ENCODE measurements at places on chromosomes 6 and 20. TPM values are rescaled to one million over a fixed set of nuclear protein-coding genes. Genes with fewer than 3 reads are reported as not detected.

GRCh38 chr6:44312901-44313788, at the start of gene AARS2:
Gene AARS2, minus strand, starts transcription at chr6:44313347. Its CDS starts 24 bp downstream, at chr6:44313323.
- H3K4me1 ChIP-seq: peaks cover 6% of the 10 kb centered on the region
- H3K27me3 ChIP-seq: peaks cover 14% of the 10 kb centered on the region
- peak within 1 kb of the TSS; percentile 73 for H3K4me3 ChIP-seq
- H3K27ac ChIP-seq: peak within 1 kb of the TSS; percentile 20
- H3K36me3 ChIP-seq: peaks cover 39% of the 10 kb centered on the region

PBOV1 gene
- total RNA-seq: not detected

DNA sequence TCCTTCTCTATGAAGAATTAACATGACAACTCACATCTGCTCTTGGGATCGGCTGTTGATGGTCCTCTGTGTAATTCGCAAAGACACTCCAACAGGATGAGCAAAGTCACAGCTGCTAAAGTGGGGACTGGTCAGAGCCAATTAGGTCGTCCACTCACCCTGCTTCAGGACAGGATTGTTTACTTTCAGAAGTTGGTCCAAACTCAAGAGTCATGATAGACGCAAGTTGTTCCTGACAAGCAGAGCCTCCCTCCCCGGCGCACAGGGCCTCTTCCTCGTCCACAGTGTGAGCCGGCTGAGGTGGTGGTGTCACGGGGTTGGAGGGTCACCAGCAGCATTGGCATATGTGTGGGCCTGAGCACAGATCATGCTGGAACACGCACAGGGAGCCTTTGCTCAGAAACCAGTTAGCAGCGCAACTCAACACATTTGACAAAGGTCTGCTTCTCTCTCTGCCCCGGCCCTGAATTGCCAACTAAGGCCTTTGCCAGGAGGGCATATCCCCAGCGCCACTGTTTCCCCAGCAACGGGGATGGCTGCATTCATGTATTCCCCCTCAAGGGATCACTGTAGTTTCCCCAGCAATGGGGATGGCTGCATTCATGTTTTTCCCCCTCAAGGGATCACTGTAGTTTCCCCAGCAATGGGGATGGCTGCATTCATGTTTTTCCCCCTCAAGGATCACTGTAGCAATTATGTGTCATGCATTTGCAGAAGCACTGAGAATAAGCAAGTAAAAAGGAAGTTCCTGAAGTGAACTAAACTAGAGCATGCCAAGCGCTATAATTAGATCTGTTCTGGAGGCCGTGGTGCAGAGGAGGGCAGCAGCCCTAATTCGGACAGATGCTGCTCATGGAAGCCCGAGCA, 111.7 kb downstream of the THBS2 start:
- no peak for DNase-seq
- no peak overlapping the region for H3K27ac ChIP-seq
- peaks cover 15% of the 10 kb centered on the region for H3K4me1 ChIP-seq
- no peaks in the 10 kb centered on the region for H3K36me3 ChIP-seq
- no peaks in the 10 kb centered on the region for H3K27me3 ChIP-seq

AVP gene
- total RNA-seq: not detected

REM1 gene
- not detected for total RNA-seq

DNA sequence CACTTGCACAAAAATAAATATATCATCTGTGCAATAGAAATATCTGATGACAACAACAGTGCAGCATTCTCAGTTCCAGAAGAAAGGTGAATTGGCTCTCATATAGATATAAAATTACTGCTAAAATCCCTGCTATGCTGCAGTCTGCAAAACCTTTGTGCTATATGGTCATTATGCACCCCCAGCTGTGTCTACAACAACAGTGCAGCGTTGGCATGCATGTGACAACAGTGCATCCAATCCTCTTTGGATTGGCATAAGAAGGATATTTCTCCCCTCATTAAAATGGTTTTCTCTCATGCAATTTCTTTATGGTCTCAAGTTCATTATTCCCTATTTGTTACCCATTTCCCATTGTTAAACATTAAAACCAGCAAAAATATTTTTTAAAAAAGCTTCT, 23.1 kb downstream of the OR2B6 start:
- no peak overlapping the region for H3K27ac ChIP-seq
- H3K27me3 ChIP-seq: no peaks in the 10 kb centered on the region
- H3K4me3 ChIP-seq: no peak overlapping the region

GRCh38 chr6:37180075-37180474, 10.1 kb downstream of the PIM1 start:
- no peak for DNase-seq
- peaks cover 17% of the 10 kb centered on the region for H3K36me3 ChIP-seq
- no peak overlapping the region for H3K27ac ChIP-seq
- no peaks in the 10 kb centered on the region for H3K27me3 ChIP-seq
- H3K4me1 ChIP-seq: no peaks in the 10 kb centered on the region

DAAM2 gene
- 0.29 TPM for total RNA-seq

GRCh38 chr20:30811885-30812671, 445.4 kb upstream of the DEFB115 start:
- H3K27me3 ChIP-seq: no peaks in the 10 kb centered on the region
- no peak overlapping the region for H3K27ac ChIP-seq
- H3K4me3 ChIP-seq: no peak overlapping the region
- H3K36me3 ChIP-seq: no peaks in the 10 kb centered on the region

ZNF391 gene
- not detected for total RNA-seq

PRKN gene
- not detected for total RNA-seq

GRCh38 chr20:40946451-40946850, 82.2 kb upstream of the TOP1 start:
- no peaks in the 10 kb centered on the region for H3K27me3 ChIP-seq
- no peaks in the 10 kb centered on the region for H3K36me3 ChIP-seq
- H3K4me3 ChIP-seq: no peak overlapping the region
- no peaks in the 10 kb centered on the region for H3K4me1 ChIP-seq

DNA sequence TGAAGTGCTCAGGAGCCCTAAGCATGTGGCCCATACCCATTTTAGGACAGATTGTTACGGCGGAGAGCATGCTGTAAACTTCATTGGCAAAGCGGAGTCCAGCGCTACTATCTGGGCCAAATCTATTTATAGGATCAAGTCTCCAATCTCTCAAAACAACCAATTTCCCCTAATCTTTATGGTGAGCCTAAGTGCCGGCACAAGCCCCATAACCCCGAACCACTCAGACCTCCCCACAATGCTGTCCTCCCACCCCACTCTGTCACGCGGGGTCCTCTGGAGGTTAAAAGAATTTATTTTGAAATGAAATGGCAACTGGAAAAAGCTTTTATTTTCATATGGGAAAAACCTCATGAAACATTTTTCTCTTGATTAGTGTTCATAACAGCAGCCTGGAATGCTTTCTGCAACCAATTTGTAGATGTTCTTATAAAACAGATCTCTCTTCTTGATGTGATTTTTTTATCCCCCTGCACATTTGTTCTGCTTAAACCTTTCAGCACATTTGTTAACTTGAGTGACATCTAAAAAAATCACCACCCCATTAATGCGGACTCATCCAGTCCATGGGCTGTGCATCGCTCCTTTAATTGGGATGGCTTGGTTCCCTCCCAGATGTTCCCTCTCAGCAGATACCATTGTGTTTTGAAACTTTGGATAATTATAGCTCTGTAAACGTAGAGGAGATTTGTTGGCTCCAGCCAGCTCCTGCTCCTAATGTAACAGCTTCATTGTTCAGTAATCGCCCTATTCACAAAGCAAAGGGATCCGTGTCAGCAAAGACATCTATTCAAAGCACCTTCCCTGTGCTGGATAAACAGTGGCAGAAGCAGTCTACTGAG, 323.6 kb downstream of the CD83 start:
- no peaks in the 10 kb centered on the region for H3K27me3 ChIP-seq
- H3K4me3 ChIP-seq: no peak overlapping the region
- no peaks in the 10 kb centered on the region for H3K4me1 ChIP-seq
- no peak overlapping the region for H3K27ac ChIP-seq

DNA sequence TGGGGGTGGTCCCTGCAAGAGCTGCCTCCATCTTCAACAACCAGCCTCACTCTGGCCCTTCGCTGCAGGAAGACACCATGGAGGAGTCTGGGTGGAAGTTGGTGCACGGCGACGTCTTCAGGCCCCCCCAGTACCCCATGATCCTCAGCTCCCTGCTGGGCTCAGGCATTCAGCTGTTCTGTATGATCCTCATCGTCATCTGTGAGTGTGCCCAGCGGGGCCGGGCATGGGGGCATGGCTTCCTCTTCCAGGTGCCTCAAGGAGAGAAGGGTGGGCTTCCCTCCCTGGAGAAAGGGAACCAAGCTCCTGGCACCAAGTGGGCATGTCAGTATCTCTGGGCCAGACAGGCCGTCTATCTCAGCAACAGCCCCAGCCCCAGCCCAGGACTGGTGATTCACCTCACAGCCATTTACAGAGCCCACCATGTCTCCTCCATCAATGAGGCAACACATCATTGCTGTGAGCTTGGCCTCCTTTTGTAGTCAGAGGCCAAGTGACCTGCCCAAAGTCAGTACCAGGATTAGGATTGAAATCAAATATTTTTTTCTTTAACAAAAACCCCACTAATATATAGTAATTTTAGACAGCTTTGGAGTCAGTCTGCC, 40.2 kb downstream of the TM9SF4 start:
- peaks cover 6% of the 10 kb centered on the region for H3K4me1 ChIP-seq
- no peak overlapping the region for H3K4me3 ChIP-seq
- H3K27me3 ChIP-seq: no peaks in the 10 kb centered on the region
- H3K36me3 ChIP-seq: peaks cover 84% of the 10 kb centered on the region
- H3K27ac ChIP-seq: no peak overlapping the region
- no peak for DNase-seq

DNA sequence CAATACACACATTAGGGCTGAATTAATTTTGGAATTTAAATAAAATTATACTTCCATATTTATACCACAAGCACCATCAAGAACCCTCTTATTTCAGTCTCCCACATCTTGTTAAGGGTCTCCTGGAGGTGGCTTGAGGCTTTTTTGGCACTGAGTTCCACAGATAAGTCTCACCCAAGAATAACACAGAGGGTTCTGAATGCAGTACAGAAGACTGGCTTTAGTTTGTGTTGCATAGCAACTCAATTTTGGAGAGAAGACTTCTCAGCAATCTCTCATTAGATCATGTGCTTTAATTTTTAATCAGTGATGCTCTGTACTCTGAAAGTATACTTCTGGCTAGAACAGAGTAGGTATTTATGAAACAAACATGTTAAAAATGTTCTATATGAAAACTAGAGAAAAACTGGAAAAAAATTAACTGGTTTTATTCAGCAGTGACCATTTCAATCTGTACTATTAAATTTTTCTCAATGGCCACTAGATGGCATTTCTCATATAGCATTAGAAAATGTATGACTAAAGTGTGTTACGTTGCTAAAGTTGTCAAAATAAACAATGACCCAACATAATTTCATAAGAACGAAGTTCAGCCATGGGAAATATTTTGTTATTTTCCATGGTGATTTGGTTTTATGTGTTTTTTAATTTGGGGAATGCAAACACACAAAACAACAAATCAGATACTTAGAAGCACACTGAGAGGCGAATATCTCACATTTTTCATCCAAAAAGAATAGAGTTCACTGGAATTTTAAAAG, 32.7 kb upstream of the MAP7 start:
- no peak overlapping the region for H3K4me3 ChIP-seq
- no peaks in the 10 kb centered on the region for H3K27me3 ChIP-seq
- peaks cover 16% of the 10 kb centered on the region for H3K4me1 ChIP-seq
- peak overlapping the region; percentile 75 for H3K27ac ChIP-seq
- H3K36me3 ChIP-seq: peaks cover 27% of the 10 kb centered on the region
- DNase-seq: peak; percentile 37

GRCh38 chr6:146135167-146135566, 106.3 kb downstream of the GRM1 start:
- H3K36me3 ChIP-seq: no peaks in the 10 kb centered on the region
- H3K27me3 ChIP-seq: peaks cover 7% of the 10 kb centered on the region
- no peak overlapping the region for H3K4me3 ChIP-seq

DNA sequence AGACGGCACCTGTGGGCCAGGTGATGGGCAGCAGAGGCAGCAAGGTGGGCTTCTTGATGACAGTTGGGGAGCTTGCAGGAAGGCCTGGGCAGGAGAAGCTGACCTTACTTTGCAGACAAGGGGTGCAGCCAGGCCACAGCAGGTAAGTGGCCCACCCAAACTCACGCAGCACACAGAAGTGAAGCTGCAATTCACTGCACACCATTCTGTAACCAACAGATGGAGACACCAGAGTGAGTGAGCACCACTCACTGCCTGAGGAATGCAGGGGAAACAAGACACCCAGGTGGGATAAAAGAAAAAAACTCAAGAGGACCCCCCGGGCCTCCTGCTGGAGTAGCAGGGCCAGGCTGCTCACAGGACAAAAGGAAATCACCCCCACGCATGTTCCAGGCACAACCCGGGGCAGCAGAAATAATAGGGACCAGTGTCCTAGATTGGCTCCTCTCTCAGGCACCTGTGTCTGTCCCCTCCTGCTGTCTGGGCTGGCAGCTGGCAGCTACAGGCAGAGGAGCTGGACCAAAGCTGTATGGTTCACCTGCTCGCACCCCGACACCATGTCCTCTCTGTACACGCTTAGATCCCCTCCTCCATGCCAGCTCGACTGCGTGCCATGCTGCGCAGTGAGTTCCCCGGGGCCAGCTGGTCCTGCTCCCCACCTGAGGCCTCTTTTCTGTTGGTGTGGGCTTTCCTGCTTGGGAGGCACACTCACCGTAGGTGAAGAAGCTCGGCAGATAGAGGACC, 4.9 kb downstream of the MTCH1 start:
- no peak for DNase-seq
- H3K27ac ChIP-seq: no peak overlapping the region
- H3K36me3 ChIP-seq: peaks cover 85% of the 10 kb centered on the region

DNA sequence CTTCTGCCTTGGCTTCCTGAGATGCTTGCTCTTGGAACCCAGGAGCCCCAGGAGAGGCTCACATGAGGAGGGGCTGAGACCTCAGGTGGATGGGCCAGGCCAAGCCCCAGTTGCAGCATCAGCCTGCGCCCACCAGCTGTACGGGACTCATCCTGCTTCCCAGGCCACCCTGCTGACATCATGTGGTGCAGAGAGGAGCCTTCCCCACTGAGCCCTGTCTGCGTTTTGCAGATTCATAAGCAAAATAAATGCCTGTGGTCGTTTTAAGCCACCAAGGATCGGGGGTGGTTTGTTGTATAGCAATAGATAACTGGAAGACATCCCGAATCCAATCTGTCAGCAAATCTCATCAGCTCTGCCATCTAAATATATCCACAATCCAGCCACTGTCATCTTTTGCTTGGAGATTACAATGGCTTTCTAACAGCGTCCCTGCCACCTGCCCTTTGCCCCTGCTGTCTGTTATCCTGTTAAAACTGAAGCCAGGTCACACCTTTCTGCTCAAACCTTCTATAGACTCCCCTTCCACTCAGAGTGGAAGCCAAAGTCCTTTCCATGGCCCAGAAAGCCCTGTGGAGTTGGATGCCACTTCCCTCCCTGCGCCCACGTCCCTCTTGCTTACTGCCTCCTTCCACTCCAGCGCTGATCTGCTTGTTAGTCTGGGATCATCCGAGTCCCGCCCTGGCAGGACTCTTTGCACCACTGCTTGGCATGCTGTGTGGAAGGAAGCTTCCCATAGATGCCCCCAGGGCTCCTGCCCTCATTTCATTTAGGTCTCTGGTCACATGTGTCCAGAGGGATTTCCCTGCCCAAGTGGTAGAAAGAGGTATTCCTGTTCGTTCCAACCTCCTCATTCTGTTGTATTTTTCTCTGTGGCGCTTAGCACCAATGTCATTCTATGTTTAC, 24.0 kb upstream of the MLN start:
- H3K4me1 ChIP-seq: peaks cover 17% of the 10 kb centered on the region
- no peak for DNase-seq
- no peak overlapping the region for H3K27ac ChIP-seq
- H3K4me3 ChIP-seq: no peak overlapping the region

Measured in SJSA1 (cell line).